CD8-positive, alpha-beta memory T cell (primary cell): ENCODE measurements at places on chromosomes 5 and 9. TPM values are rescaled to one million over a fixed set of nuclear protein-coding genes. Genes with fewer than 3 reads are reported as not detected.

DNA sequence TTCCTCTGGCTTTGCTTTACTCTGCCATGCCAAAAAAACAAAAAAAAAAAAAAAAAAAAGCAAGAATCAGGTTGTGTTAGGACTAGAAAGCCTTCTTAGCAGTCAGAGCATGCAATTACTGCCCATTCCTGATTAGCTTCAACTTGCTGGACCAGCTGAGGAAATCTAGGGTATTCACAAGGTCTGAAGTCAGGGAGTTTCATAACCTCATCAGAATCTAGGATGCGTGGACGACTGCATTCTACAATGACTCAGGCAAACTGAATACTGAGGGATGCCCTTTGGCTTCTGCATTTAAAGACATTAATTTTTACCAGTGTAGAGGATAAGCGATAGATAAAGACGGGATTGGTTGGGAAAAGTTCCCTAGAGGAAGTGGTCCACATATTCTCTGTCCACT lies 39.2 kb upstream of the SHOC1 start:
- H3K36me3 ChIP-seq: no peaks in the 10 kb centered on the region
- DNase-seq: no peak
- no peak overlapping the region for H3K27ac ChIP-seq
- H3K4me3 ChIP-seq: no peak overlapping the region

GRCh38 chr9:123322273-123323195 lies 33.5 kb upstream of the CRB2 start:
- peaks cover 32% of the 10 kb centered on the region for H3K4me1 ChIP-seq
- DNase-seq: peak; percentile 40
- H3K36me3 ChIP-seq: no peaks in the 10 kb centered on the region
- peak overlapping the region; percentile 25 for H3K4me3 ChIP-seq
- no peaks in the 10 kb centered on the region for H3K27me3 ChIP-seq

- no peaks in the 10 kb centered on the region for H3K4me1 ChIP-seq
- no peak for DNase-seq
- H3K4me3 ChIP-seq: no peak overlapping the region
- H3K36me3 ChIP-seq: no peaks in the 10 kb centered on the region
- H3K27ac ChIP-seq: no peak overlapping the region
Observed at GRCh38 chr9:25876248-25876647, 198.0 kb upstream of the TUSC1 start.

Gene CD274
- 6.1 TPM for polyA plus RNA-seq
